ENCODE measurements at places on chromosomes 3 and 15.

- no peaks in the 10 kb centered on the region for H3K36me3 ChIP-seq
- DNase-seq = peak; percentile 8
- no peak overlapping the region for H3K4me3 ChIP-seq
- no peak overlapping the region for H3K27ac ChIP-seq
Observed at GRCh38 chr3:184740509-184741258, 28.8 kb upstream of the MAGEF1 start.

DNA sequence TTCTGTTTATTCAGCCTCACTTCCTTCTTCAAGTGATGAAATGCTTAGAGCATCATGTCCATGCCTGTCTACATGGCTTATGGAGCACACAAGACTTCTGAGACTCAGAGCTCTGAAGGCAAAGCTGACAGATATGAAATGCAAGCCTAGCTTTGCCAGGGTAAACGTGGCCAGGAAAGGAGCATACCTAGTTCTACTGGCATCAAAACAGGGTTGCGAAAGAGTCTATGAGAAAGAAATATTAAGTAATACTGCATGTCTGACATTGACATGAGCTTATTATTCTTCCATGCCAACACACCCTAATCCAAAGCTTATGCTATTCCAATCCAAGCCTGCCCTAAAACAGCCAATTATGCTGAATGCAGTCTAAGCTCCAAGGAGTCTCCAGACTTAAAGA is 391.5 kb downstream of the ERC2 start:
- no peaks in the 10 kb centered on the region for H3K4me1 ChIP-seq
- H3K36me3 ChIP-seq = no peaks in the 10 kb centered on the region
- no peak overlapping the region for H3K4me3 ChIP-seq
- H3K27ac ChIP-seq = no peak overlapping the region
- no peak for DNase-seq

DNA sequence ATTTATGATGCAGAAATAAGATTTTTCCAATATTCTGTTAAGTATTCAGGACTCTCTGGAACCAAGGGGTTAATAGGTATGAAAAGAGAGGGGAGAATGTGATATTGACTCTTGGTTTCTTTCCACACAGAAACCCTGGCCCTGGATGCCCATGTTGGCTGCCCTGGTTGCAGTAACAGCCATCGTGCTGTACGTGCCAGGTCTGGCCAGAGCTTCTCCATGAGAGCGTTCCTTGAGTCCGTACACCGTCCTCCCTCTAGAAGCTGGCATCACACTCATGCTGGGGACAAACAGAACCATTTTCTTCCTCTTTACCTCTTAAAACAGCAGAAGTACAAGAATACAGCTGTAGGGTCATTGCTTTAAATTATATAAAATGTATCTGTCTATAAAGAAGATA is 81.1 kb upstream of the FLNB start:
- H3K4me1 ChIP-seq = no peaks in the 10 kb centered on the region
- peaks cover 8% of the 10 kb centered on the region for H3K36me3 ChIP-seq
- no peak overlapping the region for H3K27ac ChIP-seq
- H3K4me3 ChIP-seq = no peak overlapping the region

GRCh38 chr15:56978898-56979662 is 60.6 kb downstream of the TCF12 start:
- H3K36me3 ChIP-seq = no peaks in the 10 kb centered on the region
- no peak overlapping the region for H3K27ac ChIP-seq
- no peaks in the 10 kb centered on the region for H3K4me1 ChIP-seq
- no peaks in the 10 kb centered on the region for H3K27me3 ChIP-seq

DNA sequence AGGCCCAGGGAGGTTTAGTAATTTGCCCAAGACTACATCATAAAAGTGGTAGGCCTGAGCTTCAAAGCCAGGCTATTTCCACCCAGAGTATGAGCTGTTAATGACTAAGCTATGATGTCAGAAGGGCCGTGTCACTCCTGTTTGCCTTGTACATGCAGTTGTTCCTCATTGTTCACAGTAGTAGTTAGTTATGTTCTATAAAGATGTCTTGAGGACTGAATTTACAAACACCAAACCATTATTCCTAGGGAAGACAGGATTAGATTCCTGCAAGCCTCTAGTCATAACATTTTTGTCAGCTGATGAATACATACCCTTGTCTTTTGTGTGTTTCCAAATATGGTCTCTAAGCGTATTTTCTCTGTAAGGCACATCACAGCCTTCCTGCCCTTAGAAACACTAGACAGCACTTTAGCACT is 20.9 kb upstream of the LARS2 start:
- no peak overlapping the region for H3K27ac ChIP-seq
- no peak for DNase-seq
- no peaks in the 10 kb centered on the region for H3K27me3 ChIP-seq
- H3K4me3 ChIP-seq = no peak overlapping the region
- no peaks in the 10 kb centered on the region for H3K36me3 ChIP-seq

DNA sequence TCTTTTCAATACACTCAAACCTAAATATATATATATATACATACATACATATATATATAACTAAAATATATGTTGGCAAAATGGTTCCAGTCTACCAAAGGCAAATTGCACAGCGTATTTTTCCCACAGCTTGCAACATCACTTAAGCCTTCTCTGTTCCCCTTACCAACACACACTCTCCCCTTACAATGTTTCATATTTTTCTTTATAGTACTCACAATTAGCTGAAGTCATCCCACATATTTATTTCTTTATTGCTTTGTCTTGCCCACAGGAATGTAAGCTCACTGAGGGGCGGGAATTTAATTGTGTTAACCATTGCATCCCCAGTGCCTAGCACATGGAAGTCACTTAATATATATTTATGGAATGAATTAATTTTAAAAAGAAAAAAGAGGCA is 288.3 kb downstream of the ULK4 start:
- no peaks in the 10 kb centered on the region for H3K4me1 ChIP-seq
- no peaks in the 10 kb centered on the region for H3K27me3 ChIP-seq
- no peak for DNase-seq
- H3K36me3 ChIP-seq = no peaks in the 10 kb centered on the region
- no peak overlapping the region for H3K4me3 ChIP-seq
- H3K27ac ChIP-seq = no peak overlapping the region

- no peaks in the 10 kb centered on the region for H3K36me3 ChIP-seq
- peak overlapping the region; percentile 94 for H3K27ac ChIP-seq
- no peak overlapping the region for H3K4me3 ChIP-seq
- peaks cover 86% of the 10 kb centered on the region for H3K4me1 ChIP-seq
Observed at GRCh38 chr15:78055919-78056713, 21.4 kb downstream of the TBC1D2B start.

- no peaks in the 10 kb centered on the region for H3K36me3 ChIP-seq
- no peak overlapping the region for H3K4me3 ChIP-seq
- no peaks in the 10 kb centered on the region for H3K27me3 ChIP-seq
- H3K27ac ChIP-seq = no peak overlapping the region
Observed at GRCh38 chr3:195410546-195410945, 32.3 kb downstream of the ACAP2 start.

- no peaks in the 10 kb centered on the region for H3K27me3 ChIP-seq
- H3K4me1 ChIP-seq = no peaks in the 10 kb centered on the region
- no peaks in the 10 kb centered on the region for H3K36me3 ChIP-seq
- no peak overlapping the region for H3K4me3 ChIP-seq
Observed at GRCh38 chr3:124358156-124358555, 366.2 kb upstream of the ROPN1 start.

DNA sequence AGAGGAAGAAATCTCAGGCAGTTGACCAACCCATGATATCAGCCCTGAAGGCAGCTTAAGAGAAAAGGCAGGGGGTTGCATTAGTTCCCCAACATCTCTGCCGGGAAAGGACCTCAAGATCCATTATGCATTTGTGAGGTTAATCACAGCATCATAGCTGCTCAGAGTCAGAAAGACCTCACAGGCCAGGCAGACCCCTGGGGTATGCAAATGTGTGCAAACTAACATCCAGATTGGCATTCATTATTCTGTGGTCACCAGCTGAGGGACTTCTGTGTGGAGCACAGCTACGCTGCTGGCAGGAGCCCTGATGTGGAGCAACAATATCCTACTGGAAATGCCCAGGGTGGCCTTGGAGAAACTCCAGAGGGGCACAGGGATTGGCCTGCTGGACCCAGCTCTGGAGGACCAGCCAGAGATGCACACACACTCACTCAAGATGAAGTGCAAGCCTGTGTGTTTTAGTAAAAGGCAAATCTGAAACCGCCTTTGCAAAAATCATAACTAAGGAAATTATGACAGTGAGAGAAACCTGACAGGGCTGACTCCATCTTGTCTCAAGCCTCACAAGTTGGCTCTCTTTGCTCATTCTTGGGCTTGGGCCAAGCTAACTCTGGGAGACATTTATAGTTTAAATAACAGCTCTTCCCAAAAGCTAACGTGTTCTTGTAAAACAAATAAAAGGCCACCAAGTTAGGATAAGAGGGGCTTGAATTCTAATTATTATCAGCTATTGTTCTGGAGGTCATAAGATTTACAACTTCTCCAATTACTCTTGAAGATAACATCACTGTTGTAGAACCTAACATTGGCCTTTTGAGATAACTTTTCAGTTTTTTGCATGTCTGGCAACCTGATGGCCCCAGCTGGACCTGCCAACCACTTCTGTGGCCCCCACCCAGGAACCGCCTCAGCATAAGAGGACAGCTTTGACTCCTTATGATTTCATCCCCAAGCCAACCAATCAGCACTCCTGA is 257.1 kb downstream of the UACA start:
- peaks cover 17% of the 10 kb centered on the region for H3K4me1 ChIP-seq
- no peak overlapping the region for H3K4me3 ChIP-seq
- no peak for DNase-seq

- H3K4me1 ChIP-seq = peaks cover 19% of the 10 kb centered on the region
- H3K4me3 ChIP-seq = peak within 1 kb of the TSS; percentile 83
- no peaks in the 10 kb centered on the region for H3K27me3 ChIP-seq
- no peaks in the 10 kb centered on the region for H3K36me3 ChIP-seq
- H3K27ac ChIP-seq = peak within 1 kb of the TSS; percentile 88
- DNase-seq = peak; percentile 92
Observed at GRCh38 chr15:78299101-78299930, at the start of gene SKIC8. Gene SKIC8, minus strand, starts transcription at chr15:78299609. Its CDS starts 3,923 bp downstream, at chr15:78295686.

DNA sequence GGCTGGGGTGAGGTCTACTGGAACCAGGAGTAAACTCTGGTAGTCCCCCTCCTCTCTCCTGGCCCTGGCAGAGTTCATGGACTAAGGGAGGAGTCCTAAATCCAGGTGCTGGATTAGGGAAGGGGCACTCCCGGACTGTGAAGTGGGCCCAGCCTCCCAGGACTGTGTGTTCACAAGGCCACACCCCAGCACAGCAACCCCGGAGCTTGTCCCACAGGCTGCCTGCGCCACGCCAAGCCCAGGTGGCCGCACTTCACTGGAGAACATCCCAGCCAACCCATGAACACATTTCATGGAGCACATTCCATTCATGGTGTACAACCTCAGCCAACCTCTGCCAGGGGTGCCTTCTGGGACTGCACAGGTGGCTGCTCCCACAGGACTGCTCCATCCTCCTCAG is 8.2 kb downstream of the ARPIN start:
- no peak overlapping the region for H3K4me3 ChIP-seq
- no peaks in the 10 kb centered on the region for H3K27me3 ChIP-seq
- DNase-seq = no peak
- H3K36me3 ChIP-seq = no peaks in the 10 kb centered on the region
- no peaks in the 10 kb centered on the region for H3K4me1 ChIP-seq

- H3K27me3 ChIP-seq = no peaks in the 10 kb centered on the region
- no peak overlapping the region for H3K27ac ChIP-seq
- no peak for DNase-seq
- no peaks in the 10 kb centered on the region for H3K36me3 ChIP-seq
- H3K4me1 ChIP-seq = no peaks in the 10 kb centered on the region
- H3K4me3 ChIP-seq = no peak overlapping the region
Observed at GRCh38 chr3:153681057-153681456, 440.1 kb upstream of the ARHGEF26 start.

GRCh38 chr15:38518084-38518483 is 46.5 kb downstream of the RASGRP1 start:
- no peaks in the 10 kb centered on the region for H3K36me3 ChIP-seq
- H3K4me3 ChIP-seq = no peak overlapping the region
- H3K27me3 ChIP-seq = peaks cover 4% of the 10 kb centered on the region
- no peak for DNase-seq

GRCh38 chr3:138907539-138907938 is 39.4 kb downstream of the FOXL2 start:
- no peaks in the 10 kb centered on the region for H3K36me3 ChIP-seq
- H3K27ac ChIP-seq = no peak overlapping the region
- no peak overlapping the region for H3K4me3 ChIP-seq
- no peak for DNase-seq

GRCh38 chr3:145190761-145191160 is 970.2 kb downstream of the PLOD2 start:
- H3K27me3 ChIP-seq = no peaks in the 10 kb centered on the region
- H3K4me1 ChIP-seq = no peaks in the 10 kb centered on the region
- DNase-seq = no peak
- no peaks in the 10 kb centered on the region for H3K36me3 ChIP-seq
- no peak overlapping the region for H3K27ac ChIP-seq
- no peak overlapping the region for H3K4me3 ChIP-seq

- no peaks in the 10 kb centered on the region for H3K36me3 ChIP-seq
- no peaks in the 10 kb centered on the region for H3K27me3 ChIP-seq
- no peak overlapping the region for H3K4me3 ChIP-seq
- no peaks in the 10 kb centered on the region for H3K4me1 ChIP-seq
Observed at GRCh38 chr15:57479005-57479404, 102.7 kb downstream of the CGNL1 start.
